ENCODE measurements at places on chromosomes 2 and 18.

- DNase-seq = no peak
Measured at GRCh38 chr18:52992041-52992440, 652.0 kb downstream of the DCC start.

DNA sequence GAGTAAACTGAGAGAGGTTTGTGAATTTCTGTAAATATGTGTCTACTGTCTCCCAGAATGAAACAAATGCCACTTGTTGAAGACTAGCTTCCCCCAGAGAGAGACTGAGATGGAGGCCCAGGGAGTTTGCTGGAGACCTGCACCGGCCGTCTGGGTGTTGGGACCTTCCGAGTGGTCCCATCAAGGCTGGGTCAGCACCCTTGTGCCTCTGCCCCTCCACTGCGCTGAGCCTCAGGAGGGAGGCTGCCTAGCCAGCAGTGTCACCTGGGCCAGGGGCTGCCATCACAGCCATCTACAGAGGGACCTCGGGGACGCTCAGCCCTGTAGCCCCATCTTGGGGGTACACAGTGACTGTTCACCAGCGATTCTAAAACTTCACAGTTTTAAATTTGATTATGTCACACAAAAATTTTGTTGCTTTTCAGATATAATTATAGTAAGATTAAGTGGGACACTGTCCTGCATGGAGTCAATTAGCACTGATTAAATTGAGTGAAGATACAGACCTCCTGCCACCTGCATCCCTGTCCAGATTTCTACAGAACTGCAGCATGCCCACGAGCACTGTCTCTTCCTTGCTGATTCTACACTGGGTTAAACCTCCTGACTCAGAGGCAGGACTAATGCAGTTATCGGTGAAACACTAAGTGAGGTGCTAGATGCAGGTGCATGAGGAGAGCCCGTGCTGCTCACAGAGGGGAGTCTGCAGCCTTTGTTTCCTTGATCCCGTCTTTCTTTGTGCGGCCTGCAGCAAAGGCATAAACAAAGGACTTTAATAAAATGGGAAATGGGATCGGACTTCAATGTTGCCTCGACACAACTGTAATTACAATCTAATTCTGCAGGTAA, 50.5 kb downstream of the TMEM18 start:
- DNase-seq = no peak

DNA sequence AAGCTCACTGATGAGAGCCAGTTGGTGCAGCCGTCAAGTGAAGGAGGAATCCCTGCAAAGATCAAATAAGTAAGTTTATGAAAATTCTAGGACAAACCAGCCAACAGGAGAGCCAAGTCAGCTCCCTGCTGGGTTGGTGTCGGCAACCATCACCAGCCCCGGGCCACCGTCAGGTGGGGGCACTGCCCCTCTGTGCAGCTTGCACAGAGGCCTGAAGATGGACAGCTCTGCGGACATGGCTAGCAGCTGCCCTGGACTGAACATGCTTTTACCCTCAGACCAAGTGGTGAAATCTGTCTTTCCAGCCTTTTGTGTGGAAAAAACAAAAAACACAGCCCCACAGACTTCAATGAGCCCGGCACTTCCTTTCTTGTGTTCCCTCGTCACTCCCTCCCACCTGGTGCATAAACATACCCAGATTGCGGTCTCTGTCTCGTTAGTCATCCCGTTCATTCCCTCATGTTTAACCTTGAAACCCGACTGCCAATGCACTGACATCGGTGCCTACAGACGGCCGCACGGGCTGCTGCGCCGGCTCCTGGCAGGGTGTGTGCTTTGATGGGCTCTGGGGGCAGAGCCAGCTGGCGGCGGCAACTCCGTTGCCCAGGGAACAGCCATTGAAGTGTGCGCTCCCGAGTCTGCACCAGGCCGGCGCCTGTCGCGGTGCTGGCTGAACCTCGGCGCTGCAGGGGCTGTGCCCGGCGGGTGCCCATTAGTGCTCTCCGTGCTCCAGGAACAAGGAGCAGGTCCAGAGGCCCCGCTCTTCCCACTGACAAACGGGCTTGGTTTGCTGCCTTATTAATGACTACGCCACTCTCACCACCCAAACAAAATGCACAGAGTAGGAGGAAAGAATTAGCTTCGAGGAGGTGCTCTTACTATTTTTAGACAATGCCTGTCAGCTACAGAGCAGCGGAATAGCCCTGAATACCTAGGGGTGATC, 95.3 kb downstream of the EIPR1 start:
- no peak for DNase-seq

- DNase-seq = no peak
Measured at GRCh38 chr2:241226723-241227572, 38.5 kb downstream of the ANO7 start.

DNA sequence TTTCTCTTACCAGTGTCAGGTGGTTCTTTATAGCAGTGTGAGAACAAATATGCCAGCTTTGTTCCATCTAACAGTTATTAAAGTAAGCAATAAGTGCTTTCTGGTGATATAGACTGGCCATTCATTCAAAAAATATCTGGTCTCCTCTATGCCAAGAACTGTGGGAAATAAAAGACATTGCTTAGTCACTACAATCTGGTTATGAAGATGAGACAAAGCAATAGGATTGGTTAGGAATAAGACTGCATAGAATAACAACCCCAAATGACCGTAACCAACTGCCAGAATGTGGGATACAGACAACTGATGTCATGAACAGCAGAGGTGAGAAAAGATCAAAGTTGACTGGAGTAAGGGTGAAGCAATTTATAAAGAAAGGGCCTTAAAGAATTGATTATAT, 83.8 kb downstream of the MBD2 start:
- no peak for DNase-seq

GRCh38 chr2:119276864-119277263, 53.2 kb downstream of the STEAP3 start:
- DNase-seq = no peak

DNA sequence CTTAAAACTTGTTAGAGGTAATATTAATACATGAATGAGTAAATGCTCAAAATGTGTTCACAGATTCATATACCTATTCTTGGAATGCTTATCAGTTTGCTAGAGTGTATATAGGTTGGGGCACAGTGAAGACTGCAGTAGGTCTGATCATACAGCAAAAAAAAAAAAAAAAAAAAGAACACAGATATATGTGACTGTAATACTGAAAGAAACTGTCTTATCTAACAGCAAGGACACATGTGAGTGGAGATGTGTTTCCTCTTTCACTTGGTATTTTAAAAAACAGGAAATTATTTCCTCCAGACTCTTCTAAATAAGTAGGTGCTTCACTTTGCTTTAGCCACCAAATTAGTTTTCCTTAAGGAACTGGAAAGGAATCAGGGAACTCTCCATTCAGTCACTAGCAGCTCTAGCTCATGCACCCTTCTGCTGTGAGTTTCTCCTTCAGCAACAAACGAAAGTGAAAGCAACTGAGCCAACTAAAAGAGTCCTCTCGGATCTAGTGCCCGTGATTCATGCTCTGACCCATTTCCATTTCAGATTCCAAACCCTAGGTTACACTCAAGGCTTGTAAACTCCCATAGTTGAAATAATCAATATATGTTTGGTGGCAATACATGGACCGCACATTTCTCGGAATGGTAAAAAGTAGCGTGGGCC, 98.5 kb downstream of the DSEL start:
- DNase-seq = no peak

DNA sequence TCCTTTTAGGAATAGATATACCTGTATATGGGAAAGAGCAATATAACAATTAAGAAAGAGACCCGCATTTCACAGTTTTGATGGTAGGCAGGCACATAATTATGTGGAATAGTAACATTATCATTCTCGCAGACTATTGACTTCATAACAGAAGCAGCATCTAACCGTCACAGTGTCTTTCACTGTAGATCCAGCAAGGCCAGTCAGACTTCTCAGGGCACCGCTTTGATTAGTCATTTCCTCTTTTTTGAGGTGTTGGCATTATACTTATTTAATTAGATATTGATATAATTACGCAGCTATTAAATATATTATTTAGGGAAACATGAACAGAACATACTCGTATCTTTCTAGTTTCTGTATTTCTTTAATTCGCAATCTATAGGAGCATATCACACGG, 176.4 kb downstream of the NAPG start:
- no peak for DNase-seq

- no peak for DNase-seq
Measured at GRCh38 chr18:50119296-50119695, 75.7 kb downstream of the MYO5B start.

DNA sequence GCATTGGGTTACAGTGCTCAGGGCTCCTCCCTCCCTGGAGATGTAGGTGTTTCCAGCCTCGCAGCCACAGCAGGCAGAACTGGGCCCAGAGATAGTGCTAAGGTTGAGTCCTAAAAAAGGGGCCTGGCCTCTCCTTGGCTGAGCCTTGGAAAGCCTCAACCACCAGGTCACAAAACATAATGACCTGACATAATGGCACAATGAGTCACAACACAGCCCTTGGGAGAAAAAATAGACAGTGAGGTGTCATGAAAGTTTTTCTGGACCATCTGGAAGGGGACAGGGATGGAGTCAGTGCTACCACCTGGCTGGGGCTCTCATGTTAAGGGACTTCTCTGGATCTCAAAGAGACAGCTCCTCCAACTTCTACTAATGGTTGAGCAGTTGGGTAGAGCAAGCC, 92.4 kb upstream of the LCLAT1 start:
- no peak for DNase-seq

DNA sequence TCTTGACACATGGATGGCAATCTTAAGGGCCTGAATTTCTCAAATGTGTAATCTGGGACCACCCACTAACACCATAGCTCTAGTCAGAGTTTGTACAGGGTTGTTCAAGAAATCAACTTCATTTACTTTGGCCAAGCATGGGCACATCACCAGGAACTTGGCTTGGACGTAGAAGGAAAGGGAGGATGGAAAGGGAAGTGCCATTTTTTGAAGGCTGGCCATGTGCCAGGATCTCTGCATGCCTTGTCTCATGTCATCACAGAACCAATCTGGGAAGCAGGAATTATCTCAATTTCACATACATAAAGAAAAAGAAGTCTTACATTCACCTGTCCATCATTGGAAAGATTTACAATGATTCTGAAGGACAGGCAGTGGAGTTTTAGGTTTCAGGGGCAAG, 128.1 kb downstream of the ANTXR1 start:
- no peak for DNase-seq

GRCh38 chr2:42267530-42267929, 93.5 kb downstream of the COX7A2L start:
- no peak for DNase-seq

- no peak for DNase-seq
Measured at GRCh38 chr2:159706385-159706980, 5.8 kb upstream of the MARCHF7 start.

- DNase-seq = no peak
Measured at GRCh38 chr2:55999231-55999630, 75.6 kb upstream of the EFEMP1 start.

GRCh38 chr2:43027097-43027873, 199.1 kb downstream of the ZFP36L2 start:
- DNase-seq = no peak

- DNase-seq = no peak
Measured at GRCh38 chr2:181789827-181790448, 101.6 kb upstream of the ITPRID2 start.

DNA sequence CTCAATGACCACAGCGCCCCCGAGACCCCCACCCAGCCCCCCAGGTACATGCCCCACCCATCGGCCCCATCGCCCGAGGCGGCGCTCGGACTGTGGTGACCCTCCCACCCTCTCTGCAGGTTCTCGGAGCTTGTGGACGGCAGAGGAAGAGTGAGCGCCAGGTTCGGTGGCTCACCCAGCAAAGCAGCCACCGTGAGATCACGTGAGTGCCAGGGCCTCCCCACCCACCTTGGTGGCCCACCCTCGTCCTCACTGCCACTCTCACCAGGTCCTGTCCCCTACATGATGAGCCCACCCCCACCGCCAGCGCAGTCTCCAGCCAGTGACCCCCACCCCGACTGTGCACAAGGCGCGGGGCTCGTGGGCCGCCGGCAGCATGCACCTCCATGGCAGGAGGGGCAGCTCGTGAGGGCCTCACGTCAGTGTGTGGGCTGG, 30.4 kb downstream of the MTERF4 start:
- DNase-seq = no peak

DNA sequence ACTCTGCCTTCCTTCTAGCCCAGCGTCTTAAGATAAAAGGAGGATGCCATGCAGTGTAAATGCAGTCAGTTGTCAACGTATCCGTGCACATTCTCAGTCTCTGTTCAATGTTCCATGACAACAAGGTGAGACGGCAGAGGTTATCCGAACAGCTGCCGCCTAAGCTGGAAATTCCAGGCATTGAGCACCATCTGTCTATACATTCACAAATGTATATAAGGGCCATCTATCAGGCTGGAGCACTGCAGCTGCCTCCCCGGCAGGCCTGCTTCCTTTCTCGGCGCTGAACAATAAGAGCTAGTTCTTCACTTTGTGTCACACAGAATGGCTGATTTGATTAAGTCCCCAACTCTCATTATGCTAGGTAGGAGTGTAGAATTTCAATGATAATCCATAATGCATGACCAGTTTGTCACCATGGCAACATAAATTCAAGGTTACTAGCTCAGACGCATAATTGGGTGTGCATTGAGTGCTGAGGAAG, 282.2 kb upstream of the SOX11 start:
- DNase-seq = no peak

DNA sequence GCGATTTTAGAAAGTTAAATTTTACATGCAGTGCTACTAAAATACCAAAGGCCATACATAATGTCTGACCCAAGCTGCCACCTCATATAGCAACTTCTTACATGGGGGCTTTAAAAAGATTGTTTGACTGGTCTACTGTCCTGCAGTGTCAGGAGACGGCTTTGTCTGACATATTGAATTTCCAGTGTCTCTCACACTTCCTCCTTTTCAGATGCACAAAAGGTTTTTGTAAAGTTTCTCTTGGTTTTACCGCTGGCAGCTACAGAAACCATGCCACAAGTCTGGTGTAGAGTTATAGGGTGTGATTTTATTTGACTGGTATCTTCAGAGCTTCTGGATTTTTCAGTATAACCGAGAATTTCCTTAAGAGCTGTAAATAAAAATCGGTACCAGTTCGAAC, 1.1 kb upstream of the ASAP2 start:
- no peak for DNase-seq

- peak; percentile 7 for DNase-seq
Measured at GRCh38 chr2:44244135-44244871, 31.0 kb upstream of the SLC3A1 start.

GRCh38 chr2:207750345-207750744, 19.4 kb downstream of the FZD5 start:
- DNase-seq = no peak

DNA sequence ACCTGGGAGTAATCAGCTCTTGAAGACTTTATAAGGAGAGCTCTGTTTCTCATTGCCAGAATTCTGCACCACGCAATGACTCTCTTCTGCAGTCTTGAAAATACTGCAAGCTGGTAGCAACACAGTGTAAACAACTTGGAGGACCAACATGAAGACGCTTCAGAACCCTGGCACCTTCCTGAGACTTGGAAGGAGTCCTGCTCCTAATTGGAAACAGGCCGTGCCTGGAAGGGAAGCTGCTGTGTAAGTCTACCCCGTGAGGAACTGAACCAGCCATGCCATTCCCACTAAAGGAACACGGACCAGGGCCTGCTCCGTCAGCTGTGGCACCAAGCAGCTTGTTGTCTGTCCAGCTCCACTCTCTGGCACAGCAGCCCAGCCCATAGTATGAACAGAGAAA, 171.1 kb downstream of the PAX3 start:
- DNase-seq = no peak
